CD4-positive, alpha-beta memory T cell (primary cell): ENCODE measurements at places on chromosomes 6 and 20.

GRCh38 chr6:15296735-15297134, 50.9 kb downstream of the JARID2 start:
- no peak for DNase-seq

DNA sequence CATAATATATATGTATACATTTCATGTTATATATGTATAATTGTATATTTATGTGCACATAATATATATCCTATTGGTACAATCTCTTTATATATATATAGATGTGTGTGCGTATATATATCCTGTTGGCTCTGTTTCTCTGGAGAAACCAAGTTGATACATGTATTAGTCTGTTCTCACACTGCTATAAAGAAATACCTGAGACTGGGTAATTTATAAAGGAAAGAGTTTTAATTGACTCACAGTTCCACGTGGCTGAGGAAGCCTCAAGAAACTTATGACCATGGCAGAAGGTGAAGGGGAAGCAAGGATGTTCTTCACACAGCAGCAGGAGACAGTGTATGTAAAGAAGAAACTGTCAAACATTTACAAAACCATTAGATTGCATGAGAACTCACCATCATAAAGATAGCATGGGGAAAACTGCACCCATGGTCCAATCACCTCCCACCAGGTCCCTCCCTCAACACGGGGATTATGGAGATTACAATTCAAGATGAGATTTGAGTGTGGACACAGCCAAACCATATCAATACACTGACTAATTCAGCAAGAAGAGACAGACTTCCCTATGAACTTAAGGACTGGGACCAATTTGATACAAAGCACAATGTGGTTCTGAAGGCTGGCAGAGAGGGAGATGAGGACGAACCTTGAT, 14.0 kb downstream of the CST3 start:
- DNase-seq, result no peak

DNA sequence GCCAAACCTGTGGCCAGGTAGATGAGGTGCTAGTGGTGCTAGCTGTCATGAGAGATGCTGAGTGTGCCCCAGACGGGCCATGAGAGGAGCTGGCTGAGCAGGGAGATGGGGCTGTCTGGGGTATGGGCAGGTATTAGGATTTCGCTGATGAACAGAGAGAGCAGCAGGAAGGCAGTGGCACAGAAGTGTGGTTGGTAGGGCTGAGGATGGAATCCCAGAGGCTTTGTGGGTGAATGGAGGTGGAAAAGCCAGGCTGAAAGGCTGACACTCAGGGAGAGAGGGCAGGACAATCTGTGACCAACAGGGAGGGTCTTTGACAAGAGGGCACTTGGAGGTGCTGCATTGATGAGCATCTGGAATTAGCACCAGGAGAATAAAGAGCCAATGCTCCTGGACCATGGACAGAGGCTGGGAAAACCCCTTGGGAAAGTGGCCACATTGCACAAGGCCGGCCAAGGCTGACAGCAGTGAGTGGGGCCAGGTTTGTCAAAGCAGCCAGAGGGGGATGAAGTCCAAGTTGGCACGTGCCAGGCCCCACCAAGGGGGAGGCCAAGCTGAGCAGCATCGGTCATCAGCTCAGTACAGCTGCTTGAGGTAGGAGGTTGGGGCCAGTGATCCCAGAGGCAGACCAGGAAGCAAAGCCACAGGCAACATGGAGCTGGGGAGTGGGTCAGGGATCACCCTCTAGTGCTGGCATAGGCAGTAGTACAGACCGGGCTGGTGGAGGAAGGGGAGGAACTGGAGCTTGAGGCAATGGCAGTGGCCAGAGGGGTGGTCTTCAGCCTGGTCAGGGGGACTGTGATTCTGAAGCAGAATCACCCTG, 19.7 kb upstream of the SGK2 start:
- no peak for DNase-seq

DNA sequence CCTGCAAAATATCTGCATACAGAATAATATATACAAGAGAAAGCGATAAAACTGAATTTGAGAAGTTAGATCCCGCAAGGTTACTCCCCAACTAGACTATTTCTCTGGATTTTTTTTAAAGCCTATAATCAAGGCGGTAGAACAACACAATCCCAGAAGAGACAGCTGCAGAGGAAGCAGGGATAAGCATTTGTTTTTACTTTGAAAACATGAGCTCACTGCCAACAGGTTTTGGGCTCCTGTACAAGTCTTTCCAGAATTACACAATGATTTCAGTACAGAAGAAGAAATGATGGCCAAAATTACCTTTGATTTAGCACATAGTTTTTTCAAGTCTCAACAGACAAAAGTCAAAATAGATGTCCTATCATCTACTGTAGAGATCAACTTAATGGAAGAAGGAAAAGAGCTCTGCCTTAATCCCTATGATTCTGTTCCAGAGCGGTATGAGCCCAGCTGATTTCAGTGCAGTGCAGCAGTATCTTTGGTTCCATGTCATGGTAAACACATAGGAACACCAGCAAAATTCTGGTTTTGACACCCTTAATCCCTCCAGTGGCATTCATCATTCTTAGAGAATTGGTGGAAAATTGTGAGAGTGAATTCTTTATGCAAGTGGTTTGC, 304.3 kb downstream of the HDGFL1 start:
- no peak for DNase-seq

DNA sequence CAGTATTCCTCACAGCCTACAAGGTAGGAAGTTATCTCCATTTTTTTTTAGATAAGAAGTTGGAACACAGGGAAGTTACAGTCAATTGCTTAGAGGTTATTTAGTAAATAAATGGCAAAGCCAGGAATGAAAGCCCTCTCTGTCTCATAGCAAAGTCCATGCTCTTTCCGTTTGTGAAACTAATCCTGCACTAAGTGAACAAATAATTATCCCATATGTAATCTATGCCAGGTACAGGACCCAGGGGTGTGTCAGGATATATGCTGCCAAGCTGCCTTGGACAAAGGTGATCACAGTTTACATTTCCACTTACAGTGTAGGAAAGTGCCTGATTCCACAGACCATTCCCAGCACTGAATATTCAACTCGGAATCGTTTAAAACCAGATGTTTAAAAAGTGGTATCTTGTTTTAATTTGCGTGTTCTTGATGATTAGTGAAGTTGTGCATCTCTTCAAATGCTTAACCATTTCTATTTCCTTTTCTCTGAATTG, 13.6 kb upstream of the GMDS start:
- no peak for DNase-seq

DNA sequence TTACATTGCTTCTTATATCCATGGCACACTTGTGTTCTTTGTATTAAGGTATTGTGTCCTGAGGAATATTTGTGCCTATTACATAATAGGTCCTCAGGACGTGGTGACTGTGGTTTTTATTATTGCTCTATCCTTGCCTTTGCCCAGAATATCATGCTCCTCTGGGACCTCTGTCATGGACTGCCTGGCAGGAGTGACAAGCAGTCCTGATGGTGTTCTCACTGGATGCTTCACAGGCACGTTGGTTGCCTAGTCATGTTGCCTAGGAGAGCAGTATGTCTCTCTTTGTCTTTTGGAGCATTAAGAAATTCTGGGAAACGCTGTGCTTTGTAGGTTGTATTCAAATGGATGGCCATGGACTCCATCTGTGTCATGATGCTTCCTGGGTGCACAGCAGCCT, 24.7 kb upstream of the MROH8 start:
- no peak for DNase-seq

- no peak for DNase-seq
Observed at GRCh38 chr20:57563522-57563921, 2.6 kb downstream of the PCK1 start.

GRCh38 chr6:106790935-106791334, 161.6 kb downstream of the QRSL1 start:
- no peak for DNase-seq

- DNase-seq, result no peak
Observed at GRCh38 chr20:20492521-20493332, 124.8 kb downstream of the INSM1 start.
